ENCODE measurements at places on chromosomes 4 and X.

- no peak overlapping the region for H3K27ac ChIP-seq
- H3K36me3 ChIP-seq = no peaks in the 10 kb centered on the region
- H3K4me1 ChIP-seq = no peaks in the 10 kb centered on the region
- no peak for DNase-seq
- no peak overlapping the region for H3K4me3 ChIP-seq
- no peaks in the 10 kb centered on the region for H3K27me3 ChIP-seq
These were observed 34.4 kb upstream of the RBM41 start for GRCh38 chrX:107153005-107153404.

GRCh38 chr4:148207068-148207467 lies 235.1 kb downstream of the NR3C2 start:
- H3K4me3 ChIP-seq = no peak overlapping the region
- H3K36me3 ChIP-seq = no peaks in the 10 kb centered on the region
- no peak overlapping the region for H3K27ac ChIP-seq
- H3K27me3 ChIP-seq = no peaks in the 10 kb centered on the region
- no peaks in the 10 kb centered on the region for H3K4me1 ChIP-seq

DNA sequence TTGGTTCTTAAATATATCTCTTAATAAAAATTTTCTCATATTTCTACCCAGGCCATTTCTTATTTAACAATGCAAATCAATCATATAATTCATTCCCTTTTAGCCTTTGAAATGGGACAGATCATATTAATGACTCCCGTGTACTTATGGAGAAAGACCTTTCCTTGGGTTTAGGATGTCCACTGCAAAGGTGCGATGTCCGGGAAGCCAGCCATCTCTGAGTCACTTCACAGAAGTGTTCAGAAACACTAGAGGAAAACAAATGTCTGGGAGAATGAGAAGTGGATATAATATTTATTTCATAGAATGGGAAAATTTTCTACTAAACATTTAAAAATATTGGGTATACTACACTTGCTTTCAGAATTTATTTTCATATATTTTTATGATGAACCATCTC lies 15.3 kb downstream of the INTU start:
- no peaks in the 10 kb centered on the region for H3K27me3 ChIP-seq
- H3K36me3 ChIP-seq = no peaks in the 10 kb centered on the region
- H3K4me1 ChIP-seq = no peaks in the 10 kb centered on the region
- no peak overlapping the region for H3K4me3 ChIP-seq

DNA sequence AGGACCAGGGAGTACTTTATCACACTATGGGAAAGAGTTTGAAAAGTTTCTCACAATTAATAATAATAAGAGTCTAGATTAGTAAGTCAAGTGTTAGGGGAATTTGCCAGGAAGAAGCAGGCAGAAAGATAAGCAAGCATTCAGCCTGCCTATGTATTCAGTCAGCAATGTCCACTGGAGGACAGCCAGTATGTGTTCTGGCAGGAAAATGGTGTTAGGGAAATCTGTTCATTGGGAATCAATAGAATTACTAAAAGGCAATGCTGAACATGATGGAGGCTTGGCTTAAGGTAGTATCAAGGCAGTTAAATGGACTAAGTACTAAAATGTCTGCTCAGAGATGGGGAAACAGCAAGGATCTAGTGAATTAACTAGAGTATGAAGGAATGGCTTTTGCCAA lies 221.2 kb downstream of the PPP4R3C start:
- no peaks in the 10 kb centered on the region for H3K36me3 ChIP-seq
- no peak overlapping the region for H3K27ac ChIP-seq
- H3K27me3 ChIP-seq = no peaks in the 10 kb centered on the region
- no peak for DNase-seq
- no peaks in the 10 kb centered on the region for H3K4me1 ChIP-seq
- H3K4me3 ChIP-seq = no peak overlapping the region

GRCh38 chrX:134374910-134375309 lies 85.1 kb upstream of the HPRT1 start:
- peak overlapping the region; percentile 95 for H3K4me3 ChIP-seq
- no peaks in the 10 kb centered on the region for H3K27me3 ChIP-seq
- H3K4me1 ChIP-seq = peaks cover 10% of the 10 kb centered on the region
- peaks cover 3% of the 10 kb centered on the region for H3K36me3 ChIP-seq
- H3K27ac ChIP-seq = no peak overlapping the region

DNA sequence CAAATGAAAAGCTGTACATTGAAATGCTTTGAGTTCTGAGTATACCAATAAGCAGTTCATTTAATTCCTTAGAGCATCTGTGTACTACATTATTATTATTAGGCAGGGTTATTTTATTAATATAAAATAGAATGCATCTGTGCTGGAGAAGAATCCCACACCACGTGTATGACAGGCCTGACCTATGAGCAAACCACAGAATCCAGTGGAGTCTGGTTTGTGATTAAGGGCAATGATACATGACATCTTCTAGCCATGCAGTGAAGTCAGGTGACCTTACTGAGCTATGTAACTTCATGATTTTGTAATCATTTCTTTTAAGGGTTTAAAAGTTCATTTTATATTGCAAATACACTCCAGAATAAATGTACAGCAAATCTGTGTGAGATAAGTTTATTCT lies 1165.0 kb upstream of the TENM3 start:
- no peak overlapping the region for H3K4me3 ChIP-seq
- no peak for DNase-seq
- H3K36me3 ChIP-seq = no peaks in the 10 kb centered on the region
- H3K4me1 ChIP-seq = no peaks in the 10 kb centered on the region
- H3K27ac ChIP-seq = no peak overlapping the region

GRCh38 chrX:22234380-22234779 lies 38.3 kb upstream of the CBLL2 start:
- H3K4me3 ChIP-seq = no peak overlapping the region
- H3K27me3 ChIP-seq = no peaks in the 10 kb centered on the region
- H3K4me1 ChIP-seq = no peaks in the 10 kb centered on the region
- DNase-seq = no peak
- H3K36me3 ChIP-seq = no peaks in the 10 kb centered on the region

- DNase-seq = no peak
- H3K4me1 ChIP-seq = peaks cover 8% of the 10 kb centered on the region
- no peaks in the 10 kb centered on the region for H3K27me3 ChIP-seq
- no peak overlapping the region for H3K27ac ChIP-seq
These were observed 8.2 kb downstream of the FAM3A start for GRCh38 chrX:154507673-154508383.

GRCh38 chrX:40154250-40154852 lies 56.6 kb upstream of the BCOR start:
- H3K27me3 ChIP-seq = no peaks in the 10 kb centered on the region
- no peak for DNase-seq
- H3K4me1 ChIP-seq = peaks cover 27% of the 10 kb centered on the region
- H3K4me3 ChIP-seq = no peak overlapping the region

DNA sequence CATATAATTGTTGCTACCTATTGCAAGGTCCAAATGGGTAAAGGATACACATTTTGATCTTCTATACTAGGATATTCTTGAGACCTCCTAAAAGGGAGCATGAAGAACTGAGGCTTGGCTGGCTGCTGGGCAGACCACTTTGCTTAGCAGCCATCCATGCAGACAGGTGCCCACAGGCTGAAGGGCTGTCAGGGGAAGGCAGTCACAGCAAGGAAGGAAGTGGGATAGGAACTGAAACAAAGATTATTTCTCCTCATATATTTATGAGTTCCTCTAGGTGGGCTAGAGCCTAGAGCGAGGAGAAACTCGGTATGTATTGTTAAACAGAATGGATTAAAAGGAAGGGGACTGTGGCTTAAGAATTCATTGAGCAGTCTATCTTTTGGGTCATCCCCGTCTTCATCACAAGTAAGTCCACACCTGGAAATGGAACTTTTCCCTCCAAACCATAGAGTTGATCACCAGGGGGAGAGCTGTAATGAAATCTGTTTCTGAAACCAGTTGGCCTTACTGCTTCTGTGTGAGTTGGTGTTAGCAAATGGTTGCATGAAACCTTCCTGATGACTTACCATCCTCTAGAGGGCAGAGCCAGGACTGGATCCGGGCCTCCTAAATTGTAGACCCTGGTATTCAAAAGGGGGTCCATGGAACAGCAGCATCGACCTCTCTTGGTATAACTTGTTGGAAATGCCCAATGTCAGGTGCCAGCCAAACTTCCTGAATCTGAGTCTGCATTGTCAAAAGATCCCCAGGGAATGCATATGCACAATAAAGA lies 42.3 kb downstream of the AFF2 start:
- no peaks in the 10 kb centered on the region for H3K4me1 ChIP-seq
- H3K4me3 ChIP-seq = no peak overlapping the region
- H3K27ac ChIP-seq = no peak overlapping the region
- DNase-seq = no peak

DNA sequence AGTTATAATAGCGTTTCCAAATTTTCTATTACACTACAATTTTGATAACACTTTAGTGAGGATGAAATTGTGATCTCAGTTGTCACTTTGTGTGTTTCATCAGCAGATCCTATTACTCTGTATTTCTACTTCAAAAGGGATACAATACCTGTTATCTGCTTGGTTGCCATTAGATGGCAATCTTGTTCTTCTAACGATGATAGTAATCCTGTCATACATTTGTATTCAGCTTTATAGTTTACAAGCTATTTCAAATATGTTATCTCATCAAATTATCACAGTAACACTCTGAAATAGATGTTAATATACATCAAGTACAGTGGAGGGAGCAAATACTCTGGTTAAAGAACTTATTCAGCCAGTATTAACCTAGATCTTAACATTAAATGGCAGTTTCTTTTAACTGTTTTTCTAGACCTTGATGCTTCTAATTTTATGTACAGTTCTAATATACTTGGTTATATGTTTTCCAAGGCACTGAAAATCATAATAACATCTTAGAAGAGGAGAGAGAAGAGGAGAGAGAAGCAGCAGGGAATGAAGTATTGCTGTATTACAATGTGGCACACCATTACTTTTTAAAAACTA lies 292.0 kb downstream of the CCSER1 start:
- H3K27me3 ChIP-seq = no peaks in the 10 kb centered on the region
- H3K27ac ChIP-seq = no peak overlapping the region
- H3K4me3 ChIP-seq = no peak overlapping the region
- DNase-seq = no peak
- H3K36me3 ChIP-seq = no peaks in the 10 kb centered on the region

GRCh38 chr4:148975464-148975863 lies 533.2 kb upstream of the NR3C2 start:
- no peak for DNase-seq
- H3K4me1 ChIP-seq = no peaks in the 10 kb centered on the region
- no peak overlapping the region for H3K4me3 ChIP-seq
- H3K27me3 ChIP-seq = no peaks in the 10 kb centered on the region
- H3K36me3 ChIP-seq = no peaks in the 10 kb centered on the region

DNA sequence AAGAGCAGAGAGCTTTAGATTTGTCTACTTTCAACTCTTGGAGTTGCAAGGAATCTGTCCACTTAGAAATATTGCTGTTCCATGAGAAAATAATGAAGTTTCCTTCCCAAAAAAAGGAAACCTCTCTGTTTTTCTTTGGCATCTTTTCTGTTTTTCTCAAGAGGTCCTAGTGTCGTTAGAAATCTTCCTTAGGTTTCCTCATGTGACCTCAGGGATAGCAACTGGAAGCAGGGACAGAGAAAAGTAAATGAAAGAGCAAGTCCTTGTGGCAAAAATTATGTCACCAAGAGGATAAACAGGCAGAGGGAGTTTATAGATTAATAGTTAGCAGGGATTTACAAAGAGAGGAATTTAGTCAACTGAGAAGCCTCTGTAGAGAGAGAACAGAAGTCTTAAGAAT lies 478.4 kb upstream of the ADGRL3 start:
- H3K4me1 ChIP-seq = no peaks in the 10 kb centered on the region
- no peaks in the 10 kb centered on the region for H3K36me3 ChIP-seq
- H3K4me3 ChIP-seq = no peak overlapping the region

DNA sequence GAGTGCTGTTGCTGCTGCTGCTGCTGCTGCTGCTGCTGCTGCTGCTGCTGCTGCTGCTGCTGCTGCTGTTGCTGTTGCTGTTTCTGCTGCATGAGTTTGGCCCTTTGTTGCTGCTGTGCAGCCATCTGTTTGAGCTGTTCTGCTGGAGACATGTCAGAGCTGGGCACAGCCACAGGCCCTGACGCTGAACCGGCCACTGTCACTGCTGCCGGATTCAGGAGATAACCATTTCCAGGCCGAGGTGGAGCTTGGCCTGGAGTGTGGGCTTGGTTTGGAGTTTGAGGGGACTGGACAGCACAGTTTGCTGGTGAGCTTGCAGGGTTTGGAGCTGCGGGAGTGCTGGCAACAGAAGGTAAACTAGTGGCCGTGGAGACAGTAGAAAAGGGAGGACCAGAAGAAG lies 224.3 kb downstream of the MGST2 start:
- H3K27me3 ChIP-seq = peaks cover 2% of the 10 kb centered on the region
- H3K4me1 ChIP-seq = no peaks in the 10 kb centered on the region
- H3K36me3 ChIP-seq = no peaks in the 10 kb centered on the region
